Frontal cortex (tissue), 4 donors: ENCODE measurements at places on chromosomes 4 and X. TPM values are rescaled to one million over a fixed set of nuclear protein-coding genes. Genes with fewer than 3 reads are reported as not detected.

DNA sequence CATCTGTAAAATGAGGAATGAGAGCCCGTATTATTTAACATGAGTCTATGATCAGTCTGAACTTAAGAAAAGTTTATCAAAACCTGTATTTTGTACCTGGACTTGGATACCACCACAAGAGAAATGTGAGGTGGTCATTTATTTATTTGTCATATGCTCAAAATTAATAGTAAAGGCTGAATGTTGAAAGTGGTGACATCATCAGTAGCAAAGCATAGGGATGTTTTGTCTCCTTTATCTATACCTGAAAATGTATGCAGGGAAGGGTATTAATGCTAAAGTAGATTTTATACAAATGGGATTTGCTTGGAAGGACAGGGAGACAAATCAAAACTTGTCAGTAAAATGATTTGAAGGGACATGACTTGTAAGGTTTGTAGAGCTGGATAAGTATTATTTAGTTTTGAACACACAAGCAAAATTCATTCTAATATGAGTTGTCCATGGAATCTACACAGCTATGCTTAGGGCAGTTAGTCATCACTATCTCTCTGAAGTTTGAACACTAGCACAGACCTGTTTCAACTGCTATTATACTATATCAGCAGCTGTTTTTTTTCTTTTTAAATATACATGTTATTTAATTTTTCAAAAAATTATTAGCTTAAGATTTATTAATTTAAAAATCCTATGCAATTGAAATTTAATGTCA, 52.4 kb upstream of the GUCY1A1 start:
- DNase-seq, result no peak

DNA sequence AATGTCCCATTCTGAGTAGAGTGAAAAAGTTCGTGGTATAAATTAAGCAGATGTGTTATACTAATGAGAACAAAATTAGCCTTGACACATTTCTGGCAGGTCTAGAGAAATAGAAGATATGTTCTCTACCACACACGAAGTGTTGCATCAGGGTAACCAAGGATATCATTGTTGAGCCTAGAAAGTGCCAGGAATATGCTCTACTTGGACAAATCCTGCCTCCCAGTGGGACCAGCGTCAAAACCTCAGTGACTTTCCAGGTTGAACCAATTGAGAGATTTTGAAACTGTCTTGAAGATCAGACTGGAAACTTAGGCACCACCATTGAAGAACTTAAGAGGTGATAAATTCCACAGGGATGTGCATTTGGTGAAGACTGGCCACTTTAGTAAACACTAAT, 115.9 kb downstream of the HPGD start:
- DNase-seq, result no peak

GRCh38 chr4:178056996-178057395, 614.8 kb upstream of the AGA start:
- DNase-seq, result no peak

GRCh38 chrX:57241967-57242366, 44.5 kb upstream of the FAAH2 start:
- no peak for DNase-seq

The SPATA4 gene
- 0.82 TPM for total RNA-seq

The ADH1A gene
- not detected for total RNA-seq
